ENCODE measurements at places on chromosomes 1 and 21.
A peak's percentile ranks its signal among the peaks of the same experiment; 100 is the strongest.

DNA sequence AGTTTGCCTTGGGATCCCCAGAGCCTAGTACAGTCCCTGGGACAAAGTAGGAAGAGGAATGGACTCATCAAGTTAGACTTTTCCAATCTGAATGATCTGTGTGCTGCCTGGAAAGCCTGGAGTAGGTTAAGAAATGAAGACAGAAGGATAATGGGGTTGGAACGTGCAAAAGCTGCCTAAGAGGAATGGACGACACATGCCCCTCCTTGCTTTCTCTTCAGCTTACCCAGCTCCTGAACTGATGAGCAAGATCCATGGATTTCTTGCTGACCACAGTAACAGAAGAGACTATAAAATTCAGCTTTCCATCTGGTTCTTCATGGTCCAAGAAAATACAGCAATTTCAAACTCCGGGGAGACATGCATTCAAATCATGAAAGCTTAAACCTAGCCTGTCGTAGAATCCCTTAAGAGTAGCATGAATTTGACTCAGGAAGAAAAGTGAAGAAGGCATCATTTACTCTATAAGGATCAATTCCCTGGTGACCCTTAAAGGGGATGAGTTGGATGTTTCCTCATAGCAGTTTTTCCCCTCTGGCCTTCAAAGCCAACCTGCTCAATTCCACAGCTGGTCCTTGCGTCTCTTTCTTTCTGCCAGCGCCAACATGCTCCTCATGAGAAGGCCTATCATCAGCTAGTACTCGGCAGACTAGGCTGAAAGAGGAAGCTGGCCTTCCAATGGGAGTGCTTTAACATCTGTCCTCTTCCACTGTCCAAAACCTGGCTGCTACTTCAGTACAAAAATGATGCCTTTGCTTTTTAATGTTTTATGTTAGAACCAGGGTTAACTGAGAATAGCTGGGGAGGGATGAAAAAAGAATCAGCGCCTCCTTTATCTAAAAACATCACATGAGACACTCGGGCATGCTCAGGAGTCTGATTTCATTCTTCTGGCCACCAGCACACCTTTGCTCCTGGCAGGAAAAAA lies 5.7 kb upstream of the PEF1 start:
- no peak for DNase-seq

DNA sequence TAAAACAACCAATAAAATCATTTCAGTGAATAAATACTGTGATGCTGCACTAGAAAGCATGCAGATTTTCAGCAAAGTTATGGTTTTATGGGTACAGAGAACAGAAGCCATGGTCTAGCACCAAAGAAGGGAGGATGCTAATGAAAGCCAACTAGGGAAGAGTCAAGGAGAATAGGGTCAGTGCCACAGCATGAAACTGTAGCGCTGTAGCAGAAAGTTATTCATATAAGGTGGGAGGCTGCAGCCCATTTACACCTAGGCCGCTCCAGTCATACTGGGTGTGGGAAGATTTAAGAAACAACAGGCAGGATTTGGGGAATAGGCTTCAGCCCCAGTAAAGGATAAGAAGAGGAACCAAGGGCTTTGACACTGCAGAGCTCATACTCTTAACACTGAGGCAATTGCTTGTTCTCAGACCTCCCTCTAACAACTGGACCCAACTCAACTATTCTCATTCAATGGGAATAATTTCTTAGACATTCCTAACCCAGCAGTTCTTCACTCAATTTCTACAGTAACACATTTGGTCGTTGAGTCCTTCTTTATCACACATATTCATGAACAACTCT lies 4.4 kb downstream of the IFI16 start:
- no peak for DNase-seq

GRCh38 chr1:68221980-68222373 lies 10.3 kb downstream of the WLS start:
- no peak for DNase-seq

DNA sequence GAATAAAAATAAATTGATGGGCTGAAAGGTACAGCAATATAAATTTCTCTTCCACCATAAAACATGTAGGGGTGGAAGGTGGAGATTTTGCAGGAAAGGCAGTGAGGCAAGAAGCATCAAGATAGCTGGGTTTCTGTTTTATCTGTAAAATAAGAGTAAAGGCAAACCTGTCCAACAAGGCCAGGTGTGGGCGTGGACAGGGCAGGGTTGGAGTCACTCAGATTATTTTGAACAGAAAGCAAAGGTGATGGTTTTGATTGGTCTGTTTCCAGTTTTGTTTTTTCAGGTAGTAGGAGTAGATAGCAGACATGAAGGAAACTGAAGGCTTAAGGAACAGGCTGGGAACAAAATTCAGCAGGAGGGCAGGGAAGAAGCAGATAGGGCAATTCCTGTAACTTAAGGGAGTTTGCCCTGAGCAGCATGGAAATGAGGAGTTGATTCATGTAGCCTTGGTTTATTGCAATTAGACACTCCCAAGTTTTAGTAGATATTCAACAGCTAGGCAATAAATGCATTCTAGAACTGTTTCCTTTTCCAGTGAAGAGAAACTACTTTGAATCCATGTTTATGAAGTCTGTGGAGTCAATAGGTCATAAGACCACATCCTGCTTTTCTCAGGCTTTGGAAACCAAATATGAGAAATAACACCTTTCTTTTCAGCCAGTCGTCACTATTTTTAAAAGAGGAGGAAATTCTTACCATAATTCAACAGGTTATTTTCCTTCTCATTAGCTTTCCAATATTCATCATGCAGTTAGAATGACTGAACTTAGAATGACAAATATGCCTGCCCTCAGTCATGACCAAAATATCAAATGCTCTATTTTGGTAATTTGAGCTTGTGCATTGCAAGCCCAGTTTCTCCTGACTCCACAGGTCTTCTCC lies 38.7 kb upstream of the CD55 start:
- peak; percentile 56 for DNase-seq

DNA sequence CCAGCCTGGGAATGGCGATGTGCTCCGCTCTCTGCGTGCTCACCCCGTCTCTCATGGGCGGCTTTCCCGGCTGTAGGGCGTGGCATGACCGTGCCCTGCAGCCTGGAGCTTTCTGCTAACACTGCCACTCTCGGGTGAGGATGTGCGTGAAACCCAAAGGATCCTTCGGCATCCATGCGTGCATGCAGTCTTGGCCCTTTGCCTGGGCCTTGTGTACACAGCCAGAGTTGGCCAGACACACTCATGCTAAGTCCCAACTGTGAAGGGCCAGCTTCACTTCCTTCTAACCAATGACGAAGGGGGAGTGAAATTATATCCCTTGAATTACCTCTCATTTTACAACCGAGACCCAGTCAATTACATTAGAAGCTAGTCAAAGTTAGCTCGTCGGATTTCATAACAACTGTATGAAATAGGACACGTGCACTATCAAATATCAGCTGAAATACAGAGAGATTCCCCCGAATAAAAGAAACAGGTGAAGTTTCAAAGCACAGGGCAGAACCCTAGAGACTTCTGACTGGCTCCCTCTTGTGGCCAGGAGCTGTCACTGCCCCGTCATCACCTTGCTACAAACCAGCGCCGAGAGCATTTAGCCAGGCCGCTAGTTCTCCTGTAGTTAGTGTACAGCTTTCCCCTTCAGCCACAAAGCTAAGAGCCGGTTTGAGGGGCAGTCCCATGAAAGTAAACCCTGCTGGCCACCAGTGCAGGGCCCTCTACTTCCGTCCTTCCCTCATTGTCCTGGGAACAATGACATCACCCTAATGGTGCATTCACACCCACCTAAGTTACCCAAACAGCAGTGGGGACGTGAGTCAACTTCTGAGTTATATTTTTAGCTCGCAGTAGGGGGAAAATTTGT lies 63.4 kb upstream of the COA6 start:
- peak; percentile 87 for DNase-seq

DNA sequence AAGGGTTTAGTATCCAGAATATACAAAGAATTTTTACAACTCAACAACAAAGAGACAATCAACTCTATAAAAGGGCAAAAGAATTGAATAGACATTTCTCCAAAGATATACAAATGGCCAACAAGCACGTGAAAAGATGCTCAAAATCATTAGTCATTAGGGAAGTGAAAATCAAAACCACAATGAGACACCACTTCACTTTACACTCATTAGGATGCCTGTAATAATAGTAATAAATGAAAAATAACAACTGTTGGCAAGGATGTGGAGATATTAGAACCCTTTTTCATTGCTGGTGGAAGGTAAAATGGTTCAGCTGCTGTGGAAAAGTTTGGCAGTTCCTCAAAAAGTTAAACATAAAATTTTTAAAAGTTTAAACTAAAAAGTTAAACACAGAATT lies 7.0 kb upstream of the ABCD3 start:
- no peak for DNase-seq

DNA sequence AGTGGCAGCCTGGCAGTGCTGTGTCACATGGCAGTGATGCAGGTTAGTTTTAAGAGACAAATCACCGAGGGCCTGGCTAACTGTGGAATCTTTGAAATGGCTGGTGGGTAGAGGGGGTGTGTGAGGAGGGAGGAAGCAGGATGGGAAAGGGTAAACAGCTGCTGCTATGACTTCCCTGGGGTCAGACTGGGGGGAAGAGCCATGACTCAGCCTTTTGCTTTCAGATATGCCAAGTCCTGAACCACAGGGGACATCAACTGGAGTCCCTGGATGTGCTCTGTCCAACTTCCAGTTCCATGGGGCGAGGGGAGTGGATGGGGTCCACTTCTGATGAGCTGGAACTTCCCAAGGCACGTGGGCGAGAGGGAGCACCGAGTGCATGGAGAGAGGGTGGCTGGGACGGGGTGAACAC lies 121.1 kb upstream of the ADAR start:
- peak; percentile 22 for DNase-seq

GRCh38 chr1:197844651-197845050 lies 57.8 kb upstream of the C1orf53 start:
- DNase-seq: no peak

- no peak for DNase-seq
These were observed 101.6 kb downstream of the AJAP1 start for GRCh38 chr1:4755864-4756504.

GRCh38 chr1:71511505-71511904 lies 430.7 kb upstream of the ZRANB2 start:
- no peak for DNase-seq

DNA sequence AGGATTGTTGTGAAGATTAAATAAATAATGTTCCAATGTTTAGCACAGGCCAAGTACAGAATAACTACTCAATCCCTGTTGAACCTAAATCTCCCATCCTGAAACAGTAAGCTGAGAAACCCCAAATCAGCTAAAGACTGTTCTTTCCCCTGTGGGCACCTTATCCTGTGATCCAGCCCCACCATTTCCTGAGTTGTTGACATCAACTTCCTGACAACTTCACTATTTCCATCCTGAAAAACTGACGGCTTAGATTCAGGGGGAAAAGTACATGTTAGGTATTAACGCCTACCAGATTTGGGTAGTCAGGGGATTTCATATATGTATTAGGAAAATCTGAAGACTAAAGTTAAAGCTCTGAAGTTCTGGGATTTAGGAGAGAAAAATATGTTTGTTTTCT lies 51.7 kb upstream of the PALMD start:
- DNase-seq: no peak

DNA sequence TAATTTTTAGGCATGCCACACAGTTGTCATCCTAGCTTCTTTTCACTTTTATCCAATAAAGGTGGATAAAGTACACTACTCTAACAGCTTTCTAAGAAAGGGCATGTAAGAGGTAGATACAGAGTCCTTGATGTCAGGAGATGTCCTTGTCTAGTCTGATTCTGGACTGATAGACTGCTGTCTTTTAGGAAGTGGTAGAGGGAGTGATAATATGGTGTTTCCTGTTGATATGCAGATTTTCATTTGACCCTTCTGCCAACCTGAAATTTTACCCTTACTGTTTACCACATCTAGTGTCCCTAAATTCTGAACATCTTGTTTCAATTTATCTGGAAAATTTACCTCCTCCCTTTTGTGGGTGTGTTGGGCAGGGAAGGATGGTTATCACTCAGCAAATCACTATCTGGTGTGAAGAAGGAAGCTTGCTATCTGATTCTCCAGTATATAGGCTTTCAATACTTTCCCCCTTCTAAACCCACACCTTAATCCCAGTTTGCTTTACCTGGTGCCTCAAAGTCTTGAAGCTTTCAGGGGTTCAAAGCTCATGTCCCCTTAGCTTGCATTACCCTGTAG lies 354.9 kb upstream of the SNX7 start:
- DNase-seq: no peak

DNA sequence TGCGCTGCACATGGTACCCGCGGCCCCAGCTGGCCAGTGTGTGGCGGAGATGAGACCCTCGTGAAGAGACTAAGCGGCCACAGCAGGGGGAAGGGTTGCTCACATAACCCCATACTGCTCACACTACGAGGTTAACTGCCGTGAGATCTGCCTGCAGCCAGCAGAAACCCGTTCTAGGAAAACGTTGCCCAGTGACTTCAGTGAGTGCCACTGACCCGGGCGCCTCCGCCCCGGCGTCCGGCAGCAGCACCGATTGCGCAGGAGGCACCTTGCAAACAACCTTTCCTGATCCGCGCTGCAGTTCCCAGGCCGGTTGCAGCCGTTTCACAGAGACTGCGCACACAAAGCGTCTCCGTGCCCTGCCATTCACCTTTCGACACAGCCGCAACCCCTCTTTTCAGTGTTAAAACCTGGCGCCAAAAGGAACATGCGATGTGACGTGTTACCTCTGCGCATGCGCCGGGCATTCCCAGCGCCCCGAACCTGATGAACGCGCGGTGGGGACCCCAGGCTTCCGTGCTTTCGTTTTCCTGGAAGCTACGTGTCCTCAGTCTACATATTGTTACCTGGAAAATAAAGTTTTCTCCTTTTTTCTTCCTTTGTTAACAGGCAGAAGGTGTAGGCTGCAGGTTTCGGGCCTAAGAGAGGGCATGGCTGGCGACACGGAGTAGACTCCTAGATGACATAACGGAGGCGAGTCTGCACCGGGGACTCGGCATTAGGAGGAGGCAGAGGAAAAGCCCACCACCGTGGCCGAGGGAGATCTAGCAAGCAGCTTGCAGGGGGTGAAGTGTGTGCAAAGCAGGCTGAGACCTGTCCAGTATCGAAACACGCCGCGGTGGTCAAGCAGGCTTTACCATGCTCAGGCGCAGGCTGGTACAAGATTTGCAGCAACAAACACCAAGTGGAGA lies 8.9 kb downstream of the VPS26C start:
- peak; percentile 81 for DNase-seq

- no peak for DNase-seq
These were observed 15.6 kb upstream of the C1orf174 start for GRCh38 chr1:3915551-3916121.

GRCh38 chr1:8373581-8374241 lies 55.8 kb downstream of the SLC45A1 start:
- DNase-seq: no peak

GRCh38 chr1:201276891-201277290 lies 6.4 kb upstream of the PKP1 start:
- DNase-seq: no peak

DNA sequence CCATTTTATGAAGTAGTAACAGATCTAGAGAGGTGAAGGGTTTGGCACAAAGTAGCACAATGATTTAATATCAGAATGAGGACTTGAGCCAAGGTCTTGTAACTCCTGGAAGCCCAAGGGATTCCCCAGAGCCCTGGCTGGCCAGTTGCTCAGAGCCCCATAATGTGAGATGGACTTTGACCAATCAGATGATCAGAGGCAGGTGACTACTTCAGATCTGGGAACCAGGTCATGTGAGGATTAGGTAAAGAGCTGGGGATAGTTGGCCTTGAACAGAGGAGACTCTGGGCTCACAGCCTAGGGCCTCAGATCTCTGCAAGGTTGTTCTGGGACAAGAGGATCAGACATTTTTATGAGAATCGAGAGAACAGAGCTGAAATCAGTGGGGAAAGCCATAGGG lies 18.9 kb downstream of the SHISAL2A start:
- no peak for DNase-seq

GRCh38 chr1:114330451-114330983 lies 176.8 kb upstream of the SYT6 start:
- no peak for DNase-seq
